Left renal pelvis (tissue), 4 donors: ENCODE measurements at places on chromosomes 11 and 22.

- no peak for DNase-seq
Measured at GRCh38 chr11:125892071-125892470, 4.6 kb downstream of the HYLS1 start.

GRCh38 chr11:81286550-81286949 is 1447.1 kb downstream of the FAM181B start:
- DNase-seq: no peak

GRCh38 chr11:12705874-12706273 is 31.7 kb downstream of the TEAD1 start:
- no peak for DNase-seq

GRCh38 chr11:66349084-66349386 is 1.6 kb upstream of the B4GAT1 start:
- no peak for DNase-seq

- DNase-seq: no peak
Measured at GRCh38 chr11:8327761-8328192, 64.1 kb upstream of the LMO1 start.

DNA sequence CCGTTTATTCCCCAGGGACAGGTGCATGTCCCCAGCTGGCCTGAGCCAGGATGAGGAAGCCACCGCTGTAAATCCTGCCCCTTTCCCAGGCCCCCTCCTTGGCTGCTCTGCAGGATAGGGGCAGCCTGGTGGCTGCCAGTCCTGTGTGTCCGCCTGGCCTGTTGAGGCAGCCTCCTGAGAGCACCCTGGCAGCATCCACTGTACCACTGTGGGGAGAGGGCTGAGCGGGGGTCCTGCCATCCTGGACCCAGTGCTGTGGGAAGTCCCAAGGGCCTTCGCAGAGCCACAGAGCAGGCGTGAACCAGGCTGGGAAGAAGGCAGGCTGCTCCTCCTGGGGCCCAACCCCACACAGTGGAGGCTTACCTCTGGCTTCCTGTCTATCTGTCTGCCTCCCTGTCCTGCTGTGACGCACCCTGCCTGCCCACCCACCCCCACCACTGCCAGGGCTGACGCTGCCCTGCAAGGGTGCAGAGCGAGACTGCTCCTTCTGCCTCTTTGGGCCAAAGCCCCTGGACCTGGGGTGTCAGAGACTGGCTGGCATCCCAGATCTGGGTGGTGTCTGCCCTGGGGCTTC is 8.4 kb downstream of the KCTD17 start:
- DNase-seq: no peak

- no peak for DNase-seq
Measured at GRCh38 chr11:3227568-3228444, 4.4 kb downstream of the MRGPRE start.

- DNase-seq: no peak
Measured at GRCh38 chr11:122137078-122137793, 21.2 kb upstream of the BLID start.

- no peak for DNase-seq
Measured at GRCh38 chr22:19746726-19747125, 13.9 kb upstream of the TBX1 start.

DNA sequence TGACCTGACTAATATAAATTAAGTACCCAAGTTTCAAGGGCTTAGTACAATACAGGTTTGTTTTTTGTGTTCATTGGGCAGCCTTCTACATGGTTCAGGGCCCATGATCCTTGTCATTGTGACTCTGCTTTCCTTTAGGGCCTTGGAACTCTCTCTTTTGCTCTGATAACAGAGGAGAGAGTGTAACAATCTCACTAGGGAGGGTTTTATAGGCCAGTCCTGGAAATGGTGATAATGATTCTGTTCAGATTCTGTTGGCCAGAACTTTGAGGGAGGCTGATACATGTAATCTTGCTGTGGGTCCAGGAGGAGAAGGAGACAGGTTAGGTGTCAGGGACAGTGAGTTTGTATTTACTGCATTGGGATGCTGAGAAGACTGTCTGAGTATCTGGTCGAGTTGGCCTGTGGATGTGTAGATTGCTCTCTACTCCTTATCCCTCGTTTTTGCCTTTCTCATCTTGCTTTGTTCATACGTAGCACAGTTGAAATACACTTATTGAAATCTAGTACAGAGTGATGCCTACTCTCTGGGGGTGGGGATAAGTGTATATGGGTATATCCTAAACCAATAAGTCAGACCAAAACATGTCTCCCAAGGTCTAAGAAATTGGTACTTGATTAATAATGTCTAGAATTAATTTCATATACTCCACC is 37.5 kb upstream of the HEPHL1 start:
- DNase-seq: no peak

GRCh38 chr11:58485961-58486360 is 21.9 kb downstream of the OR5B21 start:
- no peak for DNase-seq

DNA sequence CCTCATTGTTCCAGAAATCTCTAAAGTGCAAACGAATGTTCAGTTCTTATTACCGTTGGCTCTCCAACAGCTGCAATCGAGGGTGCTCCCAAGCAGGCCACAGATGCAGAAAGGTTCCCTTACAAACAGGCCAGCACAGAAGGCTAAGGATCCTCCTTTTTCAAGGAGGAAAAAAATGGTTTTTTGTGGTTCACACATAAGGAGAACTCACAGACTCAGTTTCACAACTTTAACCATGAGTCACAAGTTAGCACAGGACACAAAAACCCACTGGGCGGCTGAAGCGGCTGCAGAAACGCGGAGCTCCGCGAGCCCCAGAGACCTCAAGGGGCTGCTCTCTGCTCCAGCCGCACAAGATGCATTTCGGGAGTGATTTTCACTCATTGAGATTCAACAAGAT is 98.2 kb upstream of the PRR5 start:
- no peak for DNase-seq

GRCh38 chr11:17294033-17294432 is 17.5 kb downstream of the NUCB2 start:
- no peak for DNase-seq

GRCh38 chr22:22045571-22046335 is 63.2 kb upstream of the TOP3B start:
- no peak for DNase-seq

GRCh38 chr22:34623580-34623979 is 442.4 kb upstream of the ISX start:
- no peak for DNase-seq

DNA sequence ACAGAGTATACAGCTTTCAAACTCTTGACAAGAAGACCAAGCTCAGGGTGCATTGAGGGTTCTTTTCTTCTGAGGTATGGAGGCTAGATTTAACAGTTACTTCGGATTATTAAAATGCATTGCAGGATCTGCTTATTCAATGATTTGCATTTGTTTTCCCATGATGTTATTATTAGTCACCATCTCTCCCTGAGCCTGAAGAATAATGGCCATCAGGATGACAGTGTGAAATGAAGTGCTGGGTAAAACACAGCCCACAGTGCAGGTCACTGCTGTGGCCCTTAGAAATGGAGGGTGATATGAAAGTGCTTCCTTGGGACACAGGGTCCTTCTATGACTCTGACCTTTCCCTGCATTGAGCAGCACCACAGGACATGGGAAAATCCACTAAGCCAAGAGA is 40.0 kb downstream of the TECTA start:
- DNase-seq: no peak

DNA sequence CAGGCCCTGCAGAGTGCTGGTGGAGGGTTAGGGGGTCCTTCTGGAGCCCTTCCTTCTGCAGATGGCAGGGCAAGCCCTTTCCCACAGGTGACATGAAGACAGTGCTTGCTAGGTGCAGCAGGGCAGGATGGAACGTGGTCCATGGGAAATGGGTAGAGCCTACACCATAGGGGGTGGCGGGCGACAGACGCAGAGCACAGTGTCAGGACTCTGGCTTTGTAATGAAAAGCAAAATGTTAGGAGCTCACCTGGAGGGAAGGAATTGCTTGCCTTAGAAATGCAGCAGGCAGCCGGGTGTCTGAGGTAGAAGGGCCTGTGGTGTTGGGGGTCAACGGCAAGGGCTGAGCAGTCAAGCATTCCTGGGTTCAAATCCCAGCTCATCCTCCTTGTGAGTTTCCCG is 54.9 kb downstream of the ARHGAP8 start:
- no peak for DNase-seq

GRCh38 chr11:126123686-126124085 is 61.0 kb upstream of the CDON start:
- no peak for DNase-seq

DNA sequence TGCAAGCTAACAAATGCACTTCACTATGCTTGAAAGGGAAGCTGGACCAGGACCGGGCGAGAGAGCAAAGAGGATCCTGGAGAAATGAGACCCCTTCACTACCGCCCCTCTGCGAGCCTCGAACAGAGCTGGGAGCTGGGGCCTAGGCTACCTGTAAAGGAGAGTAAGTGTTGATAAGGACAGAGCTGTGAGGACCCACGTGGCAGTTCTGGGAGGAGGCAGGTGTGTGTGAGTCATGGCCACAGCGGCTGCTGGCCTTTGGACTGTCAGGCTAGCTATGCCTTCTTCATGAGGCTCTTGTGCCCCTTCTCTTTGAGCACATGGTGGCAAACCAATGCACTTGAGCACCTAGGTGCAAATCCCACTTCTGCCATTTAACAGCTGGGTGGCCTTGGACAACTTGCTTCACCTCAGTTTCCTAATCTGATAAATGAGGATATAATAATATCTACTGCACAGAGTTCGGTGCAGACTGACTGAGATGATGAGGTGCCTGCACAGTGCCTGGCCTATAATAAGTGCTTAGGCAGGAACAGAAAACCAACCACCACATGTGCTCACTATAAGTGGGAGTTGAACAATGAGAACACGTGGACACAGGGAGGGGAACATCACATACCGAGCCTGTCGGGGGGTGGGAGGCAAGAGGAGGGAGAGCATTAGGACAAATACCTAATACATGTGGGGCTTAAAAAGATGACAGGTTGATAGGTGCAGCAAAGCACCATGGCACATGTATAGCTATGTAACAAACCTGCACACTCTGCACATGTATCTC is 35.3 kb upstream of the KCNJ11 start:
- no peak for DNase-seq

- DNase-seq: no peak
Measured at GRCh38 chr11:132046288-132046865, 676.0 kb downstream of the NTM start.

GRCh38 chr11:2675540-2675939 is 24.3 kb downstream of the KCNQ1OT1 start:
- no peak for DNase-seq

GRCh38 chr11:64176751-64177150 is 9.2 kb upstream of the STIP1 start:
- no peak for DNase-seq

GRCh38 chr11:130625578-130626306 is 177.3 kb downstream of the ADAMTS15 start:
- no peak for DNase-seq

DNA sequence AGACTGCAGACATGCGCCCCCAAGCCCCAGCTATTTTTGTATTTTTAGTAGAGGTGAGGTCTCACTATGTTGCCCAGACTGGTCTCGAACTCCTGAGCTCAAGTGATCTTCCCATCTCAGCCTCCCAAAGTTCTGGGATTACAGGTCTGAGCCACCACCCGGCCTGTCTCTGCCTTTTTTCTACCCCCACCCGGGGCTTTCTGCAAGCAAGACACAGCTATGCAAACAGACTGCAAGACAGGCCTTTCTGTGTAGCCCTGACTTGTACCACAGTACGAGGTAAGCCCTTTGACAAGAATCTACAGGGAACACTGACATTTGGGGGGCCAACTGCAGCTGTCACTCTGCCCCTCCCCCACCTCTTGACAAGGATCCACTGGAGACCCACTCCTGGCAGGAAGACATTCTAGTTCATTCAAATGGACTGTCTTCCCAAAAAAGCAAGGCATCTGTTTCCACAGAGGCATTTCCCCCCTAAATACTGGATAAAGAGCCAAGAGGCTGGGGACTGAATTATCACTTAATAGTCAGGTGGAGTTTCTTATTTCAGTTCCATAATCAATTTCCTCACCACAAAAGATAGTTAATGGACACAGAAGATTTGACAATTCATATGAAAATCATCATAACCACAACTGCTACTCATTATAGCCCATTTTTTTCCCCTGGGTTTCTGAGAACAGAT is 118.2 kb downstream of the ABTB2 start:
- DNase-seq: no peak

- DNase-seq: no peak
Measured at GRCh38 chr11:31887180-31887579, 76.1 kb upstream of the PAX6 start.

DNA sequence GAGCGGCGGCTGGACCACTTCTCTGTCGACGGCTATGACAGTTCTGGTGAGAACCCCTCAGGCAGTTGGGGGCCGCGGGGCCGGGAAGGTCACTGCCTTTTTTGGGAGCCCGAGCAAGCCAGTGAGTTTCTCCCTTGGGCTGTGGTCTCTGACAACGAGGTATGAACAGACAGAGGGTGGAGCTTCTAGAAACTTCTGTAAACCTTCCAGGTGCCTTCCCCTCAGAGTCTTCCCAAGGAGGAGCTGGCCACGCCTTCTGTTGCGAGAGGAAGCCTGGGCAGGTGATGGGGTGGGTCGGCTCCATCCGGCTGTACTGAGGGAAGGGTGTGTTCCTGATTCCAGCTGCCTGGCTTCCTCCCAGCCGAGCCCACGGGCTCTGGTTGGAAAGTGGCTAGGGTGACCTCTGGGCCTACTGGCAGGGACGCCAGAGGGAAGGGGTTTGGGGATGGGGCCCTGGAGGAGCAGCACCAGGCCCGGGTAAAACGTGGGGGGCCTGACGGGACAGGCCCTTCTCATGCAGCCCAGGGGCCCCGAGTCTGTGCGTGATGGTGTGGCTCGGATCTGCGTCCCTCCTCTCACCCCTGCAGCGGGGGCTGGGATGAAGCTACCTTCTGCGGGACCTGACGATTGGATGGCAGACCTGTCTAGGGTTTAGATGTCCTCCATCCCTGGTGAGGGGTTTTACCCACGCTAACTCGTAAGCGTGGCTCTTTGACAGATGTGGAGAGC is 110.8 kb downstream of the KCNQ1OT1 start:
- no peak for DNase-seq
